Muscle of leg (tissue), 16 donors: ENCODE measurements at places on chromosomes 7 and 10.
A peak's percentile ranks its signal among the peaks of the same experiment; 100 is the strongest.

- no peak overlapping the region for H3K4me3 ChIP-seq
- no peak for DNase-seq
- H3K36me3 ChIP-seq, result no peaks in the 10 kb centered on the region
- no peaks in the 10 kb centered on the region for H3K27me3 ChIP-seq
These were observed 94.2 kb downstream of the ARL5B start for GRCh38 chr10:18753312-18753895.

DNA sequence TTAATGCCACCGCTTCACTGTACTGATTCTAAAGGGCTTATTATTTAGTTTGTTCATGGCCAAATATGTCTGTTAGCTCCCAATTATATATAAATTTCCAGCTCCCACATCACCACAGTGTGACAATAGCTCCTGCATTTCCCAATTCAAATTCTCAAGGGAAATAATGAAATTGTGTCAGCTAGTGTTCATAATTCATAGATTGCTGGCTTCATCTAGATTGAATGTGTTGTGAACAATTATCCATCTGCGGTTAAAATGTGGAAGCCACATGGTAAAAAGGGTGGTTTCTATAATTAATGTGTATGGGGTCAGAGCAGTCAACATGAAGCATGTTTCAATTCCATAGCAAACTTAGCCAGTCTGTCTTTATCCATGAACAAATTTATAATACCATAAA, 154.3 kb downstream of the SEMA3E start:
- no peaks in the 10 kb centered on the region for H3K4me1 ChIP-seq
- no peaks in the 10 kb centered on the region for H3K36me3 ChIP-seq
- no peak overlapping the region for H3K27ac ChIP-seq
- no peaks in the 10 kb centered on the region for H3K27me3 ChIP-seq
- DNase-seq, result no peak

DNA sequence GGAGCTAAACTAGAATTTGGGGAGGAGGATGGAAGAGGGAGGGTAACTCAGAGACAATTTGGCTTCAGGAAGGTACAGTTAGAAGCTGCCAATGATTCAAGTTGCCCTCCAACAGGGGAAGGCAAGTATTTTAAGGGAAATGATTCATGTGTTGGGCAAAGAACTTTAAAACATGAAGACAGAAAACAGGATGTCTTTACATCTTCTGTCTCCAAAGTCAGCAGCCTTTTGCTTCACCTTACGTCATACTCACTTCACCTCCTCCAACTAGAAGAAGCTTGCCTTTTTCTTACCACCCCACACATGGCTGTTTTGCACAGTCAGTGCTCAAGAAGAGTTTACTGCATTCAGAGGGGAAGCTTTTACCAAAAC, 36.1 kb downstream of the PPP1R3C start:
- peak overlapping the region; percentile 32 for H3K27ac ChIP-seq
- H3K27me3 ChIP-seq, result no peaks in the 10 kb centered on the region
- H3K36me3 ChIP-seq, result no peaks in the 10 kb centered on the region
- no peak overlapping the region for H3K4me3 ChIP-seq
- peaks cover 43% of the 10 kb centered on the region for H3K4me1 ChIP-seq

DNA sequence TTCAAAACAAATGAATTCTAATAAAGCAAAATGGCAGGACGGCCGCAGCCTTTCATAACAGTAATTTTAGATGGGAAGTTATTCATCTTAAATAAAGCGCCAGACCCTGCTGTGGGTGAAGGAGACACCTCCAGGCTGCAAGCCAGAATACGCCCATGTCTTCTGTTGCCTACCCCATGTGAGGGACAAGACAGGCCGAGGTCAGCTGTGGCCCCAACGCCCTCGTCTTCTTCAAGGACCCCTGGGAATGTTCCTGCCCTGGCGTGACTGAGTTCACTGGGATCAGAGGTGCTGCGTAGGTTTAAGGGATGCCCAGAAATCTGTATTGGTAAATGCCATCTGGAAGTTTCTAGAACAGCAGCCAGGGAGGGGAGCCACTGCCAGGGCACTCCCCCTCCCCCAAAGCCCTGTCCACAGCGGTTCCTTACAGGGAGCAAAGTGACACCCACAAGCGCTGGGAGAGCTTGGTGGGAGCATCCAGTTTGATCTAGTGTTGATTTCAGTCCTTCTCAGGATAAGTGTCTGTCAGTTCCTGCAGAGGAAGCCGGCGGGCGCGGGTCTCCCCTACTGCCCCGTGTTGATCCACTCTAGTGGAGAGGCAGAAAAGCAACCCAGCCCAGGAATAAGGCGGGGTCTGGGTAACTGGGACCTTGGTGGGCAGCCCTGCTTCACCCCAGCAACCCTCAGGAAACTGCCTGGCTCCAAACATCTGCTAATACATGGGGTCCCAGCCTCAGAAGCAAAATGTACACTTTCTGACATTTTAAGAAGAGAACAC, 20.6 kb downstream of the PAPOLB start:
- peaks cover 13% of the 10 kb centered on the region for H3K4me1 ChIP-seq
- H3K36me3 ChIP-seq, result no peaks in the 10 kb centered on the region
- H3K27ac ChIP-seq, result no peak overlapping the region

- DNase-seq, result no peak
- no peaks in the 10 kb centered on the region for H3K36me3 ChIP-seq
- no peaks in the 10 kb centered on the region for H3K27me3 ChIP-seq
- H3K4me3 ChIP-seq, result no peak overlapping the region
These were observed 92.0 kb downstream of the ZFAND4 start for GRCh38 chr10:45580371-45581215.

DNA sequence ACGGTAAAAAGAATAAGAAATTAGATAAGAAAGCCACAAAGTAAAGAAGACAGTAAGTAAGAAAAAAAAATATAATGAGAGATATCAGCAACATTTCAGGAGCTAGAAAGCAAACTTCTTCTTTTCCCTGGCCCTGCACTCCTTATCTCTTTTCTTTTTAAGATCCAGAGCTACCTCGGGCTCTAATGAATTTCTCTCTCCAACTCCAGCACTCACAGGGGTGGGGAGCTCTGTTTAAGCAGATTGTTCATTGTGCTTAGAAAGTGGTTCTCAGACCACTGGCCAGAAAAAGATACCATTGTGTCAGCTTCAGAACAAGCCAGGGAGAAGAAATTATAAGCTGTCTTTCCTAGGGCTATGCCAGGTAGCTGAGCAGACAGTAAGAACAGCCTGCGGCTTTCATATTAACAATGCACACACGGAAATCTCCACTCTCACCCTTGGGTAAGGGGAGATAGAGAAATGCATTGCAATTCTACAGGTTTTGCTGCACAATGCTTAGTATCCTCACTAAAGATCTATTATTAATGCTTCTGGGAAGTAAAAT, 19.3 kb downstream of the OR2F1 start:
- H3K4me3 ChIP-seq, result no peak overlapping the region
- no peak for DNase-seq
- H3K4me1 ChIP-seq, result no peaks in the 10 kb centered on the region
- H3K36me3 ChIP-seq, result no peaks in the 10 kb centered on the region
- no peak overlapping the region for H3K27ac ChIP-seq

GRCh38 chr10:61398366-61399129, 54.6 kb downstream of the TMEM26 start:
- H3K4me3 ChIP-seq, result no peak overlapping the region
- H3K27me3 ChIP-seq, result no peaks in the 10 kb centered on the region
- H3K4me1 ChIP-seq, result no peaks in the 10 kb centered on the region
- DNase-seq, result no peak
- H3K36me3 ChIP-seq, result no peaks in the 10 kb centered on the region

DNA sequence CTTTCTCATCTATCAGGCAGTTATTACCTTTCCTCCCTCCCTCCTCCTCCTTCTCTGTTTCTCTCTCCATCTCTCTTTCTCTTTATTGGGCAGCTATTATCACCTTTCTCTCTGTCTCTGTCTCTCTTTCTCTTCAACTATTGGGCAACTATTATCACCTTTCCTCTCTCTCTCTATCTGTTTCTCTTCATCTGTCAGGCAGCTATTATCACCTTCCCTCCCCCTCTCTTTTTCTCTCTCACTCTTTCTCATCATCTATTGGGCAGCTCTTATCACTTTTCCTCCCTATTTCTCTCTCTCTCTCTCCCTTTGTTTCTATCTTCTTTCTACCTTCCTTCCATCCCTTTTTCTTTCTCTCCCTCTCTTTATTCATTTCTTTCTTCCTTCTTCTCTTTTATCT, 1.2 kb downstream of the DMBT1 start:
- peaks cover 3% of the 10 kb centered on the region for H3K4me1 ChIP-seq
- no peak overlapping the region for H3K4me3 ChIP-seq
- DNase-seq, result no peak

DNA sequence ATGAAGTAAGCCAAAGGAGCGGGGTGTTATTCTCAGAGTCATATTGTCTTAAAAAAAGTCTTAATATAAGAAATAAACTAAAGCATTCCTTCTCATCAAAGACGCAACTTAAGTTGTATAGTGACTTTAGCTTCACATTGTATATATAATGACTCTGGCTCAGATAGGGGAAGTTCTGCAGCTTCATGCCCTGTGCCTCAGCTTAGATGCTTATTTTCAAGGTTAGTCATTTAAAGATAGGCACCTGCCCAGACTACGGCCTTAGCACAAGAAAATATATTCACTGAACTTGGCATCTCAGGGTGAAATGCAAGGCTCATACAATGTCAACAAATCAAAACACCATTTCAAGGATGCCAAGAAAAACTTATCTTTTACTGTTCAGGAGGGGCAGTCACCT, 52.8 kb upstream of the DNAJB12 start:
- H3K27me3 ChIP-seq, result no peaks in the 10 kb centered on the region
- peaks cover 5% of the 10 kb centered on the region for H3K36me3 ChIP-seq
- DNase-seq, result no peak
- no peaks in the 10 kb centered on the region for H3K4me1 ChIP-seq

DNA sequence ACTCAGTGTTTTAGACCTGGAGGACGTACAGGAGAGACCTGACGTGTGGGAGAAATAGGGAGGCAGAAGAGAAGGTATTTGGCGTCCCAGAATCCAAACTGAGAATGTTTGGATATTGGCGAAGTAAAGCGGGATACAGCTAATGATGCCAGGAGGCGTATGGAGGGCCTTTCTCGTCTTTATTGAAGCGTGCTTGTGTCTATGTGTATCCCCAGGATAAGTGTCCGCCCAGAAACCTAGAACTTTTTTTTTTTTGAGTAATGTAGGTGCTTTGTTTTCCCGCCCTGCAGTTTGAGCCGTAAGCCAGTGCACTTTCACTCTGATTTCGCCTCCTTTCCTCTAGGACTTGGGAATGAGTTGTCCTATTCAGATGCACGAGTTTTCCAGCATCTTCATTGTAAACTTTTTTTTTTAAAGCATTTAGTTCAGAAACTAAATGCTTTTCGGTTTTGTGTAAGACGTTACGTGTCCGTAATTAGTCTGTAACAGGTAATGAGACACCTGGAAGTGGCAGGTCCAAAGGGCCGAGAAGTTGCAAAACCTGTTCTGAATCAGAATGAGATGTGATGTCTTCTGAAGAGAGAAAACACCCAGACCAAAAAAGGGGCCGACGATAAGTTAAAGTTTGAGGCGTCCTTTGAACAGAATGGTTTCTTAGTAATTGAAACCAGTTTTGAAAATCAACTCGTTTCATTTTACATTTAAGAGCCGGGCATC, 746 bp downstream of the ARL5B start:
- H3K27ac ChIP-seq, result peak overlapping the region; percentile 97
- H3K27me3 ChIP-seq, result no peaks in the 10 kb centered on the region
- H3K4me3 ChIP-seq, result peak overlapping the region; percentile 87
- no peak for DNase-seq
- peaks cover 4% of the 10 kb centered on the region for H3K4me1 ChIP-seq

DNA sequence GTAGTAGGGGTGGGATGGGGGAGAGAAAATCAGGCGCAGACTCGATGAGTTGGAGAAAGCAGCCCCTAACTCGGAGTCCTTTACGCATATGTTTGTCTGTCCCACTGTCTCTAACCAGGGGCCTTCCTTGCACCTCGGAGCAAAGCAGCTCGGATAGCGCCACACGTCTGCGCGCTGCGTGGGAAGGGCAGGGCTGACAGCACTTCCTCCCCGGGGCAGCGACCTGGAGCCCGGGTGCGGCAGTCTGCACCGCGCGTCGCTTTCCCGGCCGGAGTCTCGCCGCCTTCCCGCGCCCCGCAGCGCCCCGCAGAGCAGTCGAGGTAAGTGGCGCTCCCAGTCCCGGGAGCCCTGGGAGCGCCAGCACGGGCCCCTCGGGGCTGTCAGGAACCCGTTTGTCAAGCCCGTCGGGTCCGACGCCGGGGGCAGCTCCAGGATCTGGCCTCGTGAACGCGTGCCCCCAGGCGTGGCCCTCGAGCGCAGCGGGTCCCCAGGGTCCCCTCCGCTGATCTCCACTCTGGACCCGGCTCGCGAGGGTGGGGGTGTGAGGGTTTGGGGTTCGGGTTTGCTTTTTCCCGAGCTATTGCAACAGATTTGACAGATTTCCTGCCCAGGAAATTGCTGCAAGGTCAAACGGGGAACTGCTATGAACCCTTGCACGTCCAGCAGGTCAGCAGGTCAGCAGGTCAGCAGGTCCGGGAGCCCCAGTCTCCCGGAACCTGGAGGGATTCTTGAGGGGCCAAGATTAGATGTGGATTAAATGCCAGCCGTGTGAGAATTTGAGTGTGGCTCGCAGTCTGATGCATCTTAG, 597 bp downstream of the APBB1IP start:
- no peaks in the 10 kb centered on the region for H3K4me1 ChIP-seq
- H3K27me3 ChIP-seq, result peaks cover 16% of the 10 kb centered on the region
- H3K36me3 ChIP-seq, result no peaks in the 10 kb centered on the region
- peak; percentile 22 for DNase-seq
- peak overlapping the region; percentile 30 for H3K4me3 ChIP-seq

DNA sequence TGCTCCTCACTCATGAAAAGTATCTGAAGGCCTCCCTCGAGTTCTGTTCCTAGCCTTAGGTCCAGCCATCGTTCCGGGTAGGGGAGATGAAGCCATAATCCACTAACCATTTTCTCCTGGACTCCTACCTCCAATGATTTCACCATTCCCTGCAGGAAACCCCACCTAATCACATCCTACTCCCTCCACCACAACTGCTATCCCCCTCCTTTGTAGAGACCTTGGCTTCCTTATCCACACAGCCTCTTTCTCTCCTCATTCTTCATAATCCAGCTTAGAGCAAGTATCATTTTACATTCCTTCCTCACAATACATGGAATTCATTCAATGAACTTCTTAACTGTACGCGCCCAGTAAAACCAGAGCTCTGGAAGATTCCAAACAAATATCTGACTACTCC, 18.7 kb downstream of the HNRNPF start:
- peaks cover 75% of the 10 kb centered on the region for H3K36me3 ChIP-seq
- no peak overlapping the region for H3K27ac ChIP-seq
- H3K27me3 ChIP-seq, result no peaks in the 10 kb centered on the region
- peaks cover 6% of the 10 kb centered on the region for H3K4me1 ChIP-seq
- no peak for DNase-seq

DNA sequence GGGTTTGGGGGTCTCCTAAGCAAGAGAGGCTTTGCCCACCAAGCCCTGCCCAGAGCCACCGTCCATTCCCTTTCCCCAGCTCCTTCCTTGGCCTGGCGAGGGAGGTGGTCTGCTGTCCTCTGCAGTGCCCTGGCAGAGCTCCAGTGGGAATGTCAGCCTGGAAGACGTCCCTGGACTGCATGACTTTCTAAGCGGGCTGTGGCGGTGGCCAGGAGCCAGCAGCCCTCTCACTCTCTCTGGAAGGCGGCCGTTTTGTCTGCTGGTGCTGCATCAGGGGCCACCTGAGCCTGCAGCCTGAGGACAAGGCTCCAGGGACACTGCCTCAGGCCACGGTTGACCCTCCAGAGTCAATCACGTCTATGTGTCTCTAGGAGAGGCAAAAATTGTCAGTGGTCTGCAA, 271.0 kb downstream of the SKAP2 start:
- H3K4me3 ChIP-seq, result no peak overlapping the region
- DNase-seq, result peak; percentile 68
- H3K36me3 ChIP-seq, result no peaks in the 10 kb centered on the region
- H3K27ac ChIP-seq, result peak overlapping the region; percentile 37
- H3K4me1 ChIP-seq, result peaks cover 32% of the 10 kb centered on the region

GRCh38 chr7:158749396-158749795, 44.8 kb upstream of the NCAPG2 start:
- H3K27me3 ChIP-seq, result no peaks in the 10 kb centered on the region
- no peaks in the 10 kb centered on the region for H3K4me1 ChIP-seq
- no peak overlapping the region for H3K27ac ChIP-seq
- no peak overlapping the region for H3K4me3 ChIP-seq
